ENCODE measurements at places on chromosomes 13 and 19. TPM values are rescaled to one million over a fixed set of nuclear protein-coding genes. Genes with fewer than 3 reads are reported as not detected.

N4BP2L2 gene
- 165 TPM for total RNA-seq

MBD3L2 gene
- not detected for total RNA-seq

KLF2 gene
- 131 TPM for total RNA-seq

SF3A2 gene
- 64.1 TPM for total RNA-seq

COX7A1 gene
- 56.2 TPM for total RNA-seq

DNA sequence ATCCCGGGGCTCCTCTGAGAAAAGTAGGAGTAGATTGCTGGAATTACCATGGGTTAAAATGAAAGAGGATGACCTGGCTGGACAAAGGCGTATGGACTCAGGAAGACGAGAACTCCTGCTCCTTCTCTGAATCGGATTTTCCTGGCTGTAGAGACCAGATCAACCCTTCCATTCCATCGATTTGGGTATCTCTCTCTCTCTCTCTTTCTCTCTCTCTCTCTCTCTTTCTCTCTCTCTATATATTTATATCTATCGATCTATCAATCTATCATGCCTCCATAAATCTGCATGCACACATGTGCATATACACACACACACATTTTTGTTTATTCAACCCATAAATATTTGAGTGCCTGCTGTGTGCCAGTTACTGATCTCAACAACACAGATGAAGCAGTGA lies 234.9 kb downstream of the LMO7 start:
- DNase-seq: no peak

DNA sequence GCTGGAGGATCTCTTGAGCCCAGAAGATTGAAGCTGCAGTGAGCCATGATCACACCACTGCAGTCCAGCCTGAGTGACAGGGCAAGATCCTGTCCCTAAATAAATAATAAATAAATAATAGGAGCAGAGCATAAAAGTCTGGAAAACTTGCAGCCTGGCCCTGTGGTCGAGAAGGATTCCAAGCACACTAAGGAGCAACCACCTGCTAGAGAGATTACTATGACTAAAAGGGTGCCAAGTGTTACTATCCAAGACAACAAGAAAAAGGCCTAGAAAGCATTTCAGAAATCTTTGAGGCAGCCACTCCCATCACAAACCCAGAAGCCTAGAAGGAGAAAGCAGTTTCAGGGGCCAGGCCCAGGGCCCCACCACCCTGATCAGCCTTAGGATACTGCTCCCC lies 46.1 kb downstream of the LHFPL6 start:
- DNase-seq: no peak

GRCh38 chr19:2016041-2016807 lies 710 bp upstream of the BTBD2 start:
- peak; percentile 91 for DNase-seq

DNA sequence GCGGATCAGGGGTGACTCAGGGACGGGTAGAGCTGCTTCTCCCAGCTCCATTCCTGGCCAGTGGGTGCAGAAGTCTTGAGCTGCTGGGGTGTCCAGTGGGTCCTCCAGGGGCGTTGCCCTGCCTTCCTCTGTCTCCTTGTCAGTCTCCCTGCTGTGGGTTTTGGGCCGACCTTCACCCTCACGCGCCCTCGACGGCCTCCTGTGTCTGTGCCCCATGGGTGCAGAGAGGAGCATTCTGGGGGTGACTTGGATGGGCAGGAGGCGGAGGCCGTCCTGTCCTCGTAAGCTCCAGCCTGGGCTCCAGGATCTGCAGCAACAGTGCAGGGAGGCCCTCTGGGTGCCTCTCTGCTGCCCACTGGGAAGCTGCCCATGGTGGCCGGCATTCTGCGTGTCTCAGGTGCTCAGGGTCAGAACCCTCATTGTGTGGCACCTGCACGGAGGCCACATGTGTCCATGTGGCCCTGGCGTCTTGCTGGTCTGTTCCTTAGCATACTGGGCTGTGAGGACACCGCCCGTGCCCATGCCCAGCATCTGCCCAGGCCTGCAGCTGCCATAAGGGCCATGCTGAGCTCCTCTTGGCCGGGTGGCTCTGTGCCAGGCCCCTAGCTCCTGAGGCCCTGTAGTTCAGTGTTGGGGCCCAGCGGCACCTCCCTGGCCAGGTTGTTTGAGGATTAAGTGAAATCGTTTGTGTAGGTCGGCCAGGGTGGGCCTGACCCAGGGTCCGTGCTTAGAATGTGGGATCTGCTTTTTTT lies 17.3 kb downstream of the DOT1L start:
- no peak for DNase-seq

- no peak for DNase-seq
These were observed 123.6 kb downstream of the UQCRFS1 start for GRCh38 chr19:29089315-29089870.

DNA sequence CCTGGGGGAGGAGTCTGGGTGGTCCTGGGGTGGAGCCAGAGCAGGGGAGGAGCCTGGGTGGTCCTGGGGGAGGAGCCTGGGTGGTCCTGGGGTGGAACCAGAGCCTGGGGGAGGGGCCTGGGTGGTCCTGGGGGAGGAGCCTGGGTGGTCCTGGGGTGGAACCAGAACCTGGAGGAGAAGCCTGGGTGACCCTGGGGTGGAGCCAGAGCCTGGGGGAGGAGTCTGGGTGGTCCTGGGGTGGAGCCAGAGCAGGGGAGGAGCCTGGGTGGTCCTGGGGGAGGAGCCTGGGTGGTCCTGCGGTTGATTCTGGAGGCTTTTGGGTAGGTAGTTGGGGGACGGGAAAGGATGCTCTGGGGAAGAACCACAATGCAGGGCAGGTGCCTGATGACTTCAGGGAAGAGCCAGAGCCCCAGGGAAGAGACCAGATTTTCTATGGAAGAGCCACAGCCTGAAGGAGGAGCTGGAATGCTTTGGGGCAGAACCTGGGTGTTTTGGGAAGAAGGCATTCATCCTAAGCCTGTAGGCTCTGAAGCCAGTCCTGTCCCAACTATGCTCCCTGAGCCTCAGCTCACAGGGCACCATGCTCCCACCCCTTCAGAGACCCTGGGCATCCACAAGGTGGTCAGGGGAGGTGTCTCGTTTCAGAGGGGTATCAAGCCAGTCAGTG lies 15.0 kb downstream of the MRPS12 start:
- DNase-seq: no peak

DNA sequence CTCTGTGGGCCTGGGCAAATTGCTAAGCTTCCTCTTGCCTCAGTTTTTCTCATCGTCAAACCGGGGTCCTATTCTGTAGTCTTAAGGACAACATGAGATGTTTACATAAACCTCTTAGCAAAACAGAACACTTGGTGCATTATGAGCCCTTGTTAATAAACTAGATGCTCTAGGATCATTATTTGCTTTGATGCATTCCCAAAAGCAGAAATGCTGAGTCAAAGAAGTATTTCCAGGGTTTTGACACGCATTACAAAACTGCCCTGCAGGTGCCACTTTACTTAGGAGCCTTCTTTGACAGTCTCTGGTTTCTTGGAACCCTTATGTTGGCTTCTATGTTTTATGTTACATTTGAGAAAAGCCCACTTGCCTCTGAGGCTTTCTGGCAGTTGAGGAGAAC lies 12.1 kb downstream of the AKAP11 start:
- DNase-seq: no peak

- no peak for DNase-seq
These were observed 8.8 kb downstream of the POU4F1 start for GRCh38 chr13:78594456-78594975.

DNA sequence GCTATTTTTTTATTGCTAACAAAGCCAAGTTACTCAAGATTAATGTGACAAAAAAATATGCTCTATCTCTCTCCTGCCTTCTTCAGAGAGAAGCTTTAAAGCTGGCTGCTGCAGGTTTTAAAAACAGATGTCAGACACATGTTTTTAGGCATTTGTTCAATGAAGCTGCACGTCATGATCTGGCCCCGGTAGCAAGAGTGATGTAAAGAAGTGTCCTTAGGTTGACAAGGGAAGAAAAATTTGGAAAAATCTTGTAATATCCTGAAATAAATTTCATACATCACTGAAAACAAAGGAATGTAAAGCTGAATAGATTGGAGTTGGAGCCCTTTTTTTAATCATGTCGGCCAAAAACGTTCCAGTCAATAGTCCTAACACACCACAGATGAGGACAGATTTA lies 531.4 kb upstream of the NBEA start:
- DNase-seq: no peak

DNA sequence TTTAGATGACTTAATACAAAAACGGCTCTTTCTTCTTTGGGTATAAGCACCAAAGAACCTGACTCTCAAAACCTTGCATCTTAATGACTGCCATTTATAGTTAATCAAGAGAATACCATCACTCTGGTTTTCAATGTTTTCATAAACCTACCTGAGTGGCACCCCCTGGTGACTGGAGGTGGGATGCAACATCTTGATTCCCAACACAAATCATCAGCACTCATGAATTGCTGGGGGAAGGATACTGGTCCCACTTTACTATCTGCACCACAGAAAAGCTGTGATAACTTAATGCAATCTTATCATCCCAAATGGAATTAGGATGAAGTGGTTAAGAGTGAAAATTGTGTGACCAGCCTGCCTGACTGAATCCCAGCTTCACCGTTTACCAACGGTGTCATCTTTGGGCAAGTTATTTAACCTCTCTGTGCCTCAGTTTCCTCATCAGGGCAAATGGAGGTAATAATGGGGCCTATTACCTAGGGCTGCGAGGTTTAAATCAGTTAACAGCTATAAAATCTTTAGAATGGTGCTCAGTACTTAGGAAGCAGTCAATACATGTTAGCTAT lies 366.4 kb downstream of the KLF12 start:
- DNase-seq: no peak

DNA sequence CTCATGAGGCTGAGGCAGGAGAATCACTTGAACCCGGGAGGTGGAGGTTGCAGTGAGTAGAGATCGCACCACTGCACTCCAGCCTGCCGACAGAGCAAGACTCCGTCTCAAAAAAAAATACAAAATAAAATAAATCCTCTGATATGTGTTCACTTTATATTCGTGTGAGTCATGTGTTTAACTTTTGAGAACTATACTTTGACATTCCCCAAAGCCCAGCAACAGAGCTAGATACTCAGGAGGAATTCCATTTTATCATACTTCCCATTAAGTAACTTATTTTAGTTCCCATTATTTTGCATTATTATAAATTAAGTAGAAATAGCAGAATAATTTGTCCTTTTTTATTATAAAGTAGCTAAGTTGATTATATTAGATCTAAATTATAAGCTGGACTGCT lies 3.3 kb upstream of the CHAMP1 start:
- no peak for DNase-seq

GRCh38 chr19:55446060-55446459 lies 3.0 kb upstream of the SHISA7 start:
- DNase-seq: no peak

GRCh38 chr19:15280915-15281683 lies 48.9 kb upstream of the EPHX3 start:
- peak; percentile 65 for DNase-seq

- DNase-seq: no peak
These were observed 77.5 kb upstream of the PEG3 start for GRCh38 chr19:56917998-56918397.

GRCh38 chr19:19554074-19555023 lies 16.3 kb downstream of the CILP2 start:
- DNase-seq: peak; percentile 40

DNA sequence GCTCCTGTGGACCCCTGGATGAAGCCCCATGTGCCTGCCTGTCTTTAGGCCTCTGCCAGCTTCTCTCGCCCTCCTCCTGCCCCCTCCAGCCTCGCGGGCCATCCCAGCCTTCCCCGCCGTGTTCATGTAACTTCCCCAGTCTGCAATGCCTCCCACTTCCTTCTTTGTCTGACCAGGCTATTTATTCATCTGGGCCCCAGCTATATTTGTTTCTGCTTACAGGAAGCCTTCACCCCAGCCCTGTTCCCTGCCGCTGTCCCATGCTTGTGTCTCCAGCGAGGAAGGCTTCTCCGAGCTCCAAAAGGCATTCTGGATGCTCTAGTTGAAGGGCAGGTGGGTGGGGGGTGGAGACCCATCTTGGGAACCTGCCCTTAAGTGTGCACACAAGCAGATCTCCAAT lies 7.9 kb upstream of the C3 start:
- DNase-seq: no peak

- DNase-seq: no peak
These were observed 11.5 kb downstream of the FLT1 start for GRCh38 chr13:28483313-28483931.

DNA sequence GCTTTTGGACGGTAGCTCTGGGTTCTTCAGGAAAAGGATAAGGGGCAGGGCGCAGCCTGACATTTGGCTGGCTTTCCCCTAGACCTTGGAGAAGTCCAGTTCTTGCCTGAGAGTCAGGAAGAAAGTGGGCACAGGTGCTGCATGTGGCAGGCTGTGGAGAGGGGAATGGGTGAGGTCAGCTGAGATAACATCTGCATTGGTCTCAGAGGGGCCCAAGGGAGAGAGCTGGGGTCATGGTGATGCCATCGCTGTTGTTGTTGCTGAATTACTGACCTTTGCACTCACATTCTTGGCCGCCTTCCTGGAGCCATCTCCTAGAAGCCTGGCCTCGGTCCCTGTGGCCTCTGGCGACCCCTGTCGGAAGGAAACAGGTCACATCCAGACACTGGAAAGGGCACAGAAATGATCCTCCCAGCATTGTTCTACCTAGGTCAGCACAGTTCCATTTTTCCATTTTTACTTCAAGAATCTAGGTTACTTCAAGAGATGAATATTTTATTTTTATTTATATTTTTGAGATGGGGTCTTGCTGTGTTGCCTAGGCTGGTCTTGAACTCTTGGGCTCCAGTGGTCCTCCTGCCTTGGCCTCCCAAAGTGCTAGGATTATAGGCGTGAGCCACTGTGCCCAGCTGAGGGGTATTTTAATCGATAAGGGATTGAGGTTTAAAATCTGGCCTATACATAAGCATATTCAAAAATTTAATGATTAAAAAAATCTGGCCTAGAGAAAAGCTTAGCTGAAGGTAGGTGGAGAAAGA lies 6.5 kb upstream of the LIPE start:
- peak; percentile 72 for DNase-seq

DNA sequence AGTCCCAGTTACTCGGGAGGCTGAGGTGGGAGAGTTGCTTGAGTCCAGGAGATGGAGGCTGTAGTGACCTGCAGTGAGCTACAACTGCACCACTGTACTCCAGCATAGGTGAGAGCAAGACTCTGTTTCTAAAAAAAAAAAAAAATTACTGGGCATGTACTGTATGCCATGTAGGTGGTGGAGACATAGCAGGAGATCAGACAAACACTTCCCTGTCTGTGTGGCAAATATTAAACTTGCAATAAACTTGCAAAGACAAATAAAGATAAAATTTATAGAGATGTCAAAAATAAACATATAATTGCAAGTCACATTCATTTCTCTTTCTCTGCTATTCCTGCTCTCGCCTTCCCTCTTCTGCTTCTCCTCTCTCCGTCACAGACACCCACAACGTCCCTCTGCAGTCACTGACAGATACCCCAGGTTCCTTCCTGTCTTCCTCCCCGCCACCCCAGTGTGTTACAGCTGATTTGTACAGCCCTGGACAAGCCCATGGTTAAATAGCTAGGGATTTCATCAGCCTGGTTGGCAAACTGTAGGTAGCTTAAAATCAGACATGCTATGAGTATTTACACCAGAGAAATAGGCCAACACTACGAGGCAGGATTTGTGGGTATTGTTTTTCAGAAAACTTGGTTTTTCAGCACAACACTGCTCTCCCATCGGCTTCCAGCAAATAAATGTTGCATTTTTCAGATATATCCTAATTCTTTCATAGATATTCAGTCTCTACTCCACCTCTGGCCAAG lies 1.3 kb upstream of the CD177 start:
- DNase-seq: no peak

GRCh38 chr19:45607071-45608029 lies 5.3 kb upstream of the GPR4 start:
- DNase-seq: peak; percentile 92

GRCh38 chr13:107993239-107993949 lies 221.9 kb downstream of the LIG4 start:
- no peak for DNase-seq

- DNase-seq: no peak
These were observed 10.2 kb downstream of the RSPH6A start for GRCh38 chr19:45804959-45805230.
